ENCODE measurements at places on chromosomes 6 and 20. TPM values are rescaled to one million over a fixed set of nuclear protein-coding genes. Genes with fewer than 3 reads are reported as not detected.

Gene CLPSL2
- total RNA-seq: not detected

Gene SYCP2
- total RNA-seq: 0.30 TPM

Gene WFDC12
- not detected for total RNA-seq

Gene SLC22A1
- not detected for total RNA-seq

Gene NKX2-2
- total RNA-seq: not detected

Gene C6orf120
- total RNA-seq: 37.9 TPM

Gene ZNF391
- 0.27 TPM for total RNA-seq

Gene RNF217
- 7.3 TPM for total RNA-seq
